ENCODE measurements at places on chromosomes 2 and 18.
A peak's percentile ranks its signal among the peaks of the same experiment; 100 is the strongest.

DNA sequence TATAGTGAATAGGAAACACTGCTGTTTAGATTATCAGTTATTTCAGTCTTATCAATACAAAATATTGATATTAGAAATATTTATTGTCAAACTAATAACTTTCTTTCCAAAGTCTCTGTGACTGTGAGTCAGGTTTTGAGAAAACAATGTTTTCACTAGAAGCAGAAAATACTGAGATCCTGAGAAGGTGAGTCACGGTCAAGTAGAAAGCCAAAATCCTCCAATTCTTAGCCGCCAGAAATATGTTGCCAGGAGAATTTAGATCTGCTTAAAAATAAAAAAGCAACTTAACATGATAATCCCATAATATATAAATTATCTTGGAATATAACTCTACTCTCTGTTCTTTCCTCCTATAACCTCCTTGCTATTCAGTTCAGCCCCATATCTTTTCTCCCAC is 181.9 kb upstream of the NRXN1 start:
- no peak for DNase-seq

DNA sequence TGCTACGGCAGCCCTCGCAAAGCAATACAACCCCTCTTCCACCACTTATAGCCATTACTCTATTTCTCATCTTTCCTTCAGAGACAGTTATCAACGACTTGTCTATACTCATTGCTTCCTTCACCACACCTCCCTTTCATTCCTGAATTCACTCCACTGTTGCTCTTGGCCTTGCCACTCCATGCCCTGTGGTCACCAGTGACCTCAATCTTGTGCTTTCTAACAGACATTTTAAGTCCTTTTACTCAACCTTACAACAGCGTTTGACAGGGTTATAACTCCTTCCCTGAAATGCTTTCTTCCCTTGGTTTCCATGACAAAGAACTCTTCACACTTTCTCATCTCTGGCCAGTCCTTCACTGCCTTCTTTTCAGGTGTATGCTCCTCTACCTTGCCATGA is 90.6 kb upstream of the CCDC141 start:
- no peak for DNase-seq

DNA sequence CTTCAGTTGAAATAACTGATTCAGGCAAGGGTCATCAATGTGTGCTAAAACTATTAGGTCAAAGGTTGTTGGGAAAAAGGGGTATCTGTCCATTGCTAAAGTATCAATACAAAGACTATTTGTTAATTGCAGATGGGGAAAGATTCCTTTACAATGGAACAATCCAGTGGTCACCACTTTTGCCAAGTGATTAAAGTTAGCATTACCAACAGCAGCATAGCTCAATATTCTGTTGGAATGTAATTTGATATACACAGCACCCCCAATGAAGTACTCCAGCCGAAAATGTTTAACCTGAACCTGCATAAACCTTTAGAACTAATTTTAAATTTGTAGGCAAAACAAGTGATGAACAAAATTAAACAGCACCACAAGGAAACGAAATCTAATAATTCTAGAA is 191.0 kb downstream of the TCF4 start:
- no peak for DNase-seq

GRCh38 chr18:46435031-46435430 is 222.0 kb downstream of the LOXHD1 start:
- no peak for DNase-seq

DNA sequence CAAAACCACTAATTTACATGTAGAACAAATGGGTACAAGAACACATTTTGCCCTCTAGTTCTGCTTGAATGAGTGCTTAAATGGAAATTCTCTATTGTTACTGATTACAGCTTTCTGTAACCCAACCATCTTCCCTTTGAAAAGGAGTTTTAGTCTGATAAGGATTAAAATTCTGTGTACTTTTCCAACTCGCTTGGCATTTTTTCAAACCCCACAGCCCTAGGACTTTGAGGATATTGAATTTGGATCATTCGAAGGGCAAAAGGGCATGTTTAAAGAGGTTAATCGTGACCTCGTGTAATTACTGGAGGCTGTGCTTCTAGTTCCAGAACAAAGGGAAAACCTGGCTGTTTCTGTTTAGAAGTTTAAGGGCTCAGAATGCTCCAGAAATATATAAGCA is 432.3 kb downstream of the PID1 start:
- DNase-seq, result no peak

DNA sequence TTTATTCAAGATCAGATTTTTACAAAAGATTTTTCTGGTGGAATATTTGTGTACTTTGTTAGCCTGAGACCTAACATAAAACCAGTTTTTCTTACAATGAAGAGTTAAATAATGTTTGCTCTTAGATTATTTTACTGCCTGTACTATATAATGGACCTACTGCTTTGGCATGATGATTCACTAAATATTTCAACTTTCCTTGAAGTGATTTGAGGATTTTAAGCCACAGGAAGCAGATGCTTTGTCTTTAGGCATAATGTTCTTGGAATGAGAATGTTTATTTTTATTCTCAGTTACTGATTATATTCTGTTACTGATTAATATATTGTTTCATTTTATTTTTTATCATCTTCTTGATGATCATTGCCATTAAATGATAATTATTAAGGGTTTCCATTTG is 175.3 kb upstream of the LRP1B start:
- DNase-seq, result peak; percentile 35

DNA sequence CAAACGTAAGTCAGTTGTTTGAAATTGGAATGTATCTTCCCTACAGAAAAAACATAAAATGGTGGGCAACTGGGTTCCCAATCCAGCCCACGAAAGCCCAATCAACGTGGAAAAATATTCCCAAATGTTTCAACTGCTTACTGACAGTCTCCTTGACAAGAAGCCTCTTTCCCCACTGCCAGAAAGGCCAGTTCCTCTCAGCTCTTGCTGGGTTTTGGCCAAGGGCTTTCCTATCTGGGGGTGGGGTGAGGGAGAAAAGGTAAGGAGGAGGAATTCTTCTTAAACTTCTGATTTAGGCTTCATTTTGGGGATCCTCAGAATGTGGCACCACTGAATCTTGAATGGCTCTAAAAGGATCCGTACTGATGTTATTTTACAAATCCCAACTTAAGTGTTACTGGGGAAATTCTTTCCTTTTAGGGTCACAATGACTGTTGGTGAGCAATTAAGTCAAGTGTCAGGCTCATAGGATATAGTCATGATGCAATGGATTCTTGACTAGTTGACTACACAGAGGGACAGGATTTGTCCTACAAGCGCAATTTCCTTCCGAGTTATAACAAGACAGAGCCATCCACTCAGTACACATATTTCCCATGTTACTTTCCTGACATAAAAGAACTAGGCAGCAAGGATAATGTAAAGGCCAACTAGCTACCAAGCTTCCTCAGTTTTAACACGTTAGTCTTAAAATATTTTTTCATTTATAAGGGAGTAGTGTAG is 73.6 kb downstream of the SPRED2 start:
- no peak for DNase-seq

GRCh38 chr18:54806526-54806925 is 21.8 kb upstream of the RAB27B start:
- peak; percentile 34 for DNase-seq

DNA sequence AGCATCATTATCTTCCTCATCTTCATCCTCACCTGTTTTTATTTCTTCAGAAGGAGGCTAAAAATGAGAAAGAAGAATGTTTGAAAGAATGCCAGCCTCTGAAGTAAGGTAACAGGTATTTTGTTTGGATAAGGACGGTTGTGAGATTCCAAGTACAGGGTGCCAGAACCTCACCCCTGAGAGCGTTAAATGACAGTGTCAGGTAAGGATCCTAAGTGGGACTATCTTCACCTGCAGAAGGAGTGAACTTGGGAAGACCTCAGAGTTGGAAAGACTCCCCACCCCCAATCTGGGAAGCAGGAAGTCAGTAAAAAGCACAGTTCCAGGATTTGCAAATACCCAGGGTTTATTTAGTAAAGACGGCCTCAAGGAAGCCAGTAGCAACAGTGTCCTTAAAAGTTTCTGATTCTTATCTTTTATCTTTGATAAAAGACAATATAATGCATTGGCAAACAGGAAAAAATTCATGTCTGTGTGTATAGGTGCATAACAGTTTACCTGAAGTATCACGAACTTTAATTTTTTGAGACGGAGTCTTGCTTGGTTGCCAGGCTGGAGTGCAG is 52.3 kb downstream of the THOC1 start:
- no peak for DNase-seq

GRCh38 chr2:240202586-240202985 is 62.1 kb upstream of the OTOS start:
- no peak for DNase-seq

DNA sequence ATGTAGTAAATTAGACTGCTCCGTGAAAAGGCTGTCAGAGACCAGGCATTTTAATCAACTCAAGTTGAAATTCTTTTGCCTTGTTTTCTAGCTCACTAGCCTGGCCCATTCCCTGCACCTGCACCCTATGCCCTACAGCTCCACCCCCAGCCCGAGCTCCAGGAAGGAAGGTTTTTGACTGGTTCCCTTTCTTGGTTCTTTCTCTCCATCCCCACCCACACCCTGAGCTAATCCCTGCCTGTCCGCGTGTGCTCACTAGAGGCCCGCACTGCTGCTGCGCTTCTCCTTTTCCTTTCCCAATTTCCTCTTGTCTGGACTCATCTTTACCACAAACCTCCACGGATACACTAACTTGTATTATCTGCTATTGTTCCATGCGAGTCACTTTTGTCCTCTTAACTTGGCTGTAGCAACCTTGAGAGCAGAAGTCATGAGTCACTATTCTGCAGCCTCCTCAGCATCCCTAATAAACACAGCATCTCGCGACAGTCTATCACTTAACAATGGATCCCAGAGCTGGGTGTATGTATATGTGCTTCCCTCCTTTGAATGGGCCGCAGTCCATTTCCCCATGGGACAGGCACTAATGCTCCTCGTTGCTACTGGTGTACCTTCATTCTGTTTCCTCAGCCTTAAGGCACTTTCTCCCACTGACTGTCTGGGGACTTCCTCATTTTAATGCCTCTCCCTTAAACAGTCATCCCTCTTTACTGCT is 36.5 kb downstream of the COLEC12 start:
- DNase-seq, result no peak

GRCh38 chr2:242075168-242075567 is 205.6 kb downstream of the RTP5 start:
- no peak for DNase-seq

DNA sequence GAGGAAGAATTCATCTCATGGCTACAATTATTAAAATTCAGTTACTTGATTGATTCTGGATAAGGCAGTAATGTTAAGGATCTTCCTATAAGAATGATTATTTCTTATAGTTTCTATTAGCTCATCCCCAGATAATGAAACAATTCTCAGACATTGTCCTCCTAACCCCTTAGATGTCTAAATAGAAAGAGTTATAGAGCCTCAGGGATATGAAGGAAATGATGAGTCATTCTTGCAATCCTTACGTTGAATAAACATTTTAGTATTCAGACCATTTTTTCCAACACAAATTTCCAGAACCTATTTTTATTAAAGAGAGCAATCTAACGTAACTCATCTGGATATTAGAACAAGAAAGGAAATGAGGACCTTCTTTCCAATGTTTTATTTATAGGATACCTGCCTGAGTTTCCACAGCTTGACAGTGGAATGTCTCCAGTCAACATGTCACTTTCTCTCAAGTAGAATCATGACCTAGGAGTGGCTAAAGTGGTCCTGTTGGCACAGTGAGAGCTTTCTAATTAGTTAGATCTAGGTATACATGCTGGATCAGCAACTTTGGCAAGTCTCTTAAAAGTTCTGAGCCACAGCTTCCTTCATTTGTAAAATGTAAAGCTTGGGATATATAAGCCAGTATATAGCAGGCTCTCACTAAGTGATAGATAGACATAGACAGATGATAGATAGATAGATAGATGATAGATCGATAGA is 88.0 kb upstream of the RAB27B start:
- DNase-seq, result no peak

- no peak for DNase-seq
Observed at GRCh38 chr2:54090521-54091117, 24.8 kb upstream of the ACYP2 start.

DNA sequence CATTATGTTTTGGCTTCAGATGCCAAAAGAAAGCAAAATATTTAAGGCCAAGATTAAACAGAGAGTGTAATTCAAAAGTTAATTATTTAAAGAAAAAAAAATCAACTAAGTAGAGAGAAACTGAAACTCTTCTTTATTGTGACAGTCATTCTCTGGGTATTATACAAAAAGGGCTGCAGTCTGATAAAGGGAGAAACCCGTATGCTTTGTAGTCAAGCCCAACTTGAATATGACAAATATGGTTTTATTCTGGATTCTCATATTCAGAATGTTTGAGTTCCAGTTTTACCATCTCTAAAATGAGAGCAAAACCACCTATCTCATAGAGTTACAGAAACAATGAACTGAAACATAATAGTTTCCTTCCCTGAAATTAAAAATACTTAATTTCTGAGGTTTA is 8.2 kb downstream of the CDH2 start:
- DNase-seq, result no peak

DNA sequence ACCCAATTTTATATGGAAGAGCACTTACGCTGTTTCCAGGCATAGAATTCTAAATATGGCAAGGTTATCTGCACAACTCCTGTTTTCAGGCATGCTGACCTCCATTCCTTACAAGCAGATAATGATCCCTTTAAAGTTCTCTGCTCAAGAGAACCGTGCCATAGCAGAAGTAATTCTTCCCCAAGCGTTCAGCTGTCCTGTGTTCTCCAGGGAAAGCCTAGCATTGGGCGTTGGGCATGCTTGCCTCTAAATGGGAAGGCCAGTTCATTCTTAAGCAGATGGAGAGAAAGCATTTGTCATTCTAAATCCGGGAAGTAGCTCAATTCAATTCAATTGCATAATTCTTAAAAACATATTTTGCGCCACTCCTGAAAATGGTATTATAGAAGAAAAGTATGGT is 55.7 kb upstream of the EML4 start:
- DNase-seq, result no peak

- no peak for DNase-seq
Observed at GRCh38 chr2:186605041-186605440, 15.2 kb downstream of the ITGAV start.

DNA sequence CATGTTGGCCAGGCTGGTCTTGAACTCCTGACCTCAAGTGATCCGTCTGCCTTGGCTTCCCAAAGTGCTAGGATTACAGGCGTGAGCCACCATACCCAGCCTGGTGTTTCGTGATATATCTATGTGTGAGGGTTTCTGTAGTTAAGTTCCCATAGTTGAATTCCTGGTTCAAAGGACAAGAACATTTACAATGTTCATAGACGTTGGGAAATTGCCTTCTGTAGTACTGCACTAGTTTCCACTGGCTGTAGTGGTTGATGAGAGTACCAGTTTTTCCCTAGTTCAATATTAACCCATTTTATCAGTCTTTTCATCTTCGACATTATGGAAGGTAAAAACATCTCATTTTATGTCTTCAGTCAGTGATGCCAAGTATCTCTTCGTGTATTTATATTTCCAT is 171.0 kb downstream of the NEDD4L start:
- no peak for DNase-seq
